Stimulated activated CD8-positive, alpha-beta memory T cell treated with anti-CD3 and anti-CD28 coated beads, Interleukin-4, amount 100 ng/mL, for 24 hours (primary cell): ENCODE measurements at places on chromosomes 5 and 9.

GRCh38 chr9:22175972-22176545, 167.0 kb upstream of the CDKN2B start:
- DNase-seq: no peak

GRCh38 chr9:108191065-108191464, 664.7 kb downstream of the ACTL7B start:
- no peak for DNase-seq

DNA sequence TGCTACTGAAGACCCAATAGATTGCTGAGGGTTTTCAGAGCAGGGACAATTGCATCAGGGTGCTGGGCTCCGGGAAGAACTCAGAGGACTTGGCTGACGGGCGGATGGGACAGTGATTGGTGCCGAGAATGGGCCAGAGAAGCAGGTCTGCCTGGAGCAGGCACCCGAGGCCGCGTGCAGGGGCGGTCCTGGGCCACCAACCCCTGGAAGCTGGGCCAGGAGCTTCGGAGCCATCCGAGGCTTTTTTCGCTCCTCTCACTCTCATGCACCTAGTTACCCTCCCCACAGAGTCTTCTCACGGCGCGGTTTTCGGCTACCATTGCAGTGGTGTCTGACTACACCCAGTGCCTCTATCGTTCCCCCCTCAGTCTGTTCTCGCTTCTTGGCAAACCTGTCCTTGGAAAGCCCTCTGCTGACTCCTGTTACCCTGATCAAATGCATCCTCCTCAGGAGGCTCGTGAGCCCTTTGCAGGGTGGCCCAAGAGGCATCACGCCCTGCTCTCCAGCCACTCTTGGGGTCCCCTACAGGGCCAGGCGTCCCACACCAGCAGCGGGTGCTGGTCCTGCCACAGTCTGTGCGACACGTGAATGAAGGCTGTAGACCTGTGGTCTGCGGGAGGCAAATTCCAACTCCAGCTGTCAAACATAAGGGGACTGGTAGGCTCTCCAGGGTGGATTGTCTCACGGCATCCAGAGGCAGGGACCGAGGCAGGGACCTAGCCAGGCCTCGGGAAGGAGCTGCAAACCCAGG, 1.2 kb upstream of the CLPTM1L start:
- DNase-seq: no peak

- no peak for DNase-seq
Observed at GRCh38 chr9:99134893-99135341, 30.0 kb downstream of the TGFBR1 start.

DNA sequence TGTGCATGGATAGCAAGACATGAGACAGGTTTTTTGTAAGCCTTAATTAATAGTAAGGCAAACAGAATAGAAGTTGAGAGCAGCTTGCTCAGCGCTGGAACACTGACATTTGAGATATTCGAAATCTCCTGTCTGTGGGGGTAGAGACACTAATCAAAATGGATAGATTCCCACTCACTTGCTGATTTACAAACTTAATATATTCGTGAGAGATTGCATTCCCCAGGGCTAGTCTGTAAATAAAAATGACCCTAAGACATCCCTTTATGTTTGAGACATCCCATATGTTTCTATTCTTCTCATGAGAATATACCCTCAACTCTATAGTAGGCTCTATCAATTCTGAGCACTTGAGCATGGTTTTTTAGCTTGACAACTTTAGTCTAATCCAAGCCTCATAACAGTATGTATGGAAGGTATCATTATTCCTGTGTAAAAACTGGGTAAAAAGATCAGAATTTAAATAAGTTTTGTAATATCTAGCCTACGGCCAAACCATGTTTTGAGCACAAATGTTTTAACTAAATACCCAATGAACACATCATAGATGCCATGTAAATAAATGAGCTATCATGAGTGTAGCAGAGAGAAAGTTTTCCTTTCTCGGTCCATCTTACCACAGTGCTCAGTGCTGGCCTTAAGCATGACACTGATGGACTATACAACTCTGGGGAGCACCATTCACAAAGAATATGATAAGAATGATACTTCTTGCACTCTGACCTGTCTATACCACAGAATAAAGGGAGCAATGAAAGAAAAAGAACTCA, 609.2 kb downstream of the PSAT1 start:
- DNase-seq: no peak
